Astrocyte of the spinal cord (primary cell): ENCODE measurements at places on chromosomes 6 and 20.

GRCh38 chr6:39666706-39667489 lies 58.3 kb downstream of the KIF6 start:
- DNase-seq, result no peak

- peak; percentile 53 for DNase-seq
These were observed 35.6 kb upstream of the KCNK16 start for GRCh38 chr6:39357998-39358686.

DNA sequence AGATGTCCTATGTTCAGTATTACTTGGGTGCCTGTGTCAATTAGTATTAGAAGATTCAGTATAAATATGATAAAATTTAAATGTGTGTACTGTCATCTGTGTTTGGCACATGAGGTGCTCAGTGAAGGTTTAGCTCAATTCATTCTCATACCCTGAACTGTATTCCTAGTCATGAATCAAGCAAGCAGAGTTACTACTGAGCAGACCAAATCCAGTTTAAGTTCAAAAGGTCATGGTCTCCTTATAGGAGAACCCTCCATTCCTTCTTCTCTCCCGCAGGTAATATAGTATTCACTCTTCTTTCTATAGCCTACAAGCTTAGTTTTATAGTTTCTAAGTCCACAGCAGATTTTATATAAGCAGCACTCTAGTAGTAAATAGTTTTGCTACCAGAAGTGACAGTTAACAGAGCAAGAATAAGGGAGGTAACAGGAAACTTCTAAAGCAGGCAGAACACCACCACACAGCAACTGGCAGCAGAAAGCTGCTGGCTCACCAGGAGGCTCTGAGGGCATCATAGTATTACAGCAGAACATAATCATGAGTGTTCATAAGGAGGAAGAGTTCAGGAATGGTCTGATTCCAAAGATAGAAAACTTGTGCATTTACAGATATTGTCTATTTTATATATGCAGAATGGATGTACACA lies 133.2 kb downstream of the SLC16A10 start:
- DNase-seq, result no peak

- no peak for DNase-seq
These were observed 19.5 kb downstream of the LRRN4 start for GRCh38 chr20:6034134-6034969.

DNA sequence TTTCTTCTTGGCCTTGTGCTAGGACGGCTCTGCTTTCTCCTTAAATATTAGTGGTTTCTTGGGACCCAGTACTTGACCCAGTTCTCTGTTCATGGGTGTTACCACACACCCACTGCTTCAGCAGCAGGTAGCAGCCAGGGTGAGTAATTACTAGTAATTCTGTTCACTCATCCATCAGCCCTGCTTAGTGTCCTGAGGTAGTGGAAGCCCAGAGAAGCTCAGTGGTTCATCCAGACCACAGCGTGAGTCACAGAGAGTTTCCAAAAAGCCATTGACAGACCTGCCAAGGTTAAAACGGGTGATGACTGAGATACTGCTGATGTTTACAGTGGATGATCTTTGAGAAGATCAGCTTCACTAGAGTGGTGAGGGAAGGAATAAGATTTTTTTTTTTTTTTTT lies 51.7 kb upstream of the HINT3 start:
- DNase-seq, result peak; percentile 70

DNA sequence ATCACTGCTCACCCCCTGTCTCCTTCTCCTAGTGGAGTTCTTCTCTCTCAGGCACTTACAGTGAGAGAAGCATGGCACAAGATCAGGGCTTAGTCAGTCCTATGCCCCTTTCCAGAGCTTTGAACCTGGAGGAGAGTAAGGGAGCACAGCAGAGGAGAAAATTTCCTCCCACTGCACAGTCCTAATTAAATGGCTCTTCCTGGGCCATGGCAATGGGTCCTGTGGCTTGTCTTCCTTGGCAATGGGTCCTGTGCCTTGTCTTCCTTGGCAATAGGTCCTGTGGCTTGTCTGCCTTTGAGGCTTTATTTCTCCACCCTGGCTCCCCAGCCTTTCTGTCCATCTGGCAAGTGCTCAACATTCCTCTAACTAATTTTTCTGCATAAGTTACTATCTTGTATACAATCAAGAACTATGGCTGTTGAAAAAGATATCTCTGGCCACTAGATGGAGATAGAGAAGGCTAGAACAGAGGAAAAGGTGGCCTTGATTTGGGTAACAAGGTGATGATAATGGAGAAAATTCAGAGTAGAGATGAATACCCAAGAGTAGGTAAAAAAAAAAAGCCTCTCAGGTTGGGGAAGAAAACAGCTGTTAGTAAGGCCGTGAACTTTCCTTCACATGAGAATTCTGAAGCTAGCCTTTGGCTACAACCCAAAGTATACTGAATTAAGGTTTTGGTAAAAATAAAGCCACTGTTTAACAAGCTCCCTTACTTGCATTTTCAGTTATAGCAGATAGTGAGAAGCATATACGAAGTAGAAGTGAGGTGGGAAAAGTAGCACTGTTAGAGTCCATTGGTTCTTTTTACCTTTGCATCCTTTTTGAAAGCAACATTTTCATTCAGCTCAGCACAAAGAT lies 504.9 kb downstream of the DOK5 start:
- DNase-seq, result peak; percentile 1

GRCh38 chr6:52826513-52826912 lies 14.1 kb downstream of the GSTA5 start:
- no peak for DNase-seq

GRCh38 chr20:22460231-22460630 lies 124.1 kb downstream of the FOXA2 start:
- no peak for DNase-seq
